ENCODE measurements at places on chromosomes 1 and 21.

DNA sequence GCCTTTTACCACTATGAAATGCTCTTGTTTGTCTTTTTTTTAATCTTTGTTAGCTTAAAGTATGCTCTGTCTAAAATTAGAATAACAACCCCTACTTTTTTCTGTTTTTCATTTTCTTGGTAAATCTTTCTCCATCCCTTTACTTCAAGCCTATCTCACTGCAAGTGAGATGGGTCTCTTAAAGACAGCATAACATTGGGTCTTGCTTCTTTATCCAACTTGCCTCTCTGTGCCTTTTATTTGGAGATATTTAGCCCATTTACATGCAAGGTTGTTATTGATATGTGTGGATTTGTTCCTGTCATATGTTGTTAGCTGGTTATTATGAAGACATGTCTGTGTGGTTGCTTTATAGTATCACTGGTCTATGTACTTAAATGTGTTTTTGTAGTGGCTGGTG, 41.3 kb upstream of the SSX2IP start:
- DNase-seq: no peak

GRCh38 chr1:183804916-183805841, at the start of gene RGL1:
RGL1 (plus strand) TSS chr1:183805120; CDS start chr1:183805298, 178 bp downstream.
- DNase-seq: peak; percentile 85

DNA sequence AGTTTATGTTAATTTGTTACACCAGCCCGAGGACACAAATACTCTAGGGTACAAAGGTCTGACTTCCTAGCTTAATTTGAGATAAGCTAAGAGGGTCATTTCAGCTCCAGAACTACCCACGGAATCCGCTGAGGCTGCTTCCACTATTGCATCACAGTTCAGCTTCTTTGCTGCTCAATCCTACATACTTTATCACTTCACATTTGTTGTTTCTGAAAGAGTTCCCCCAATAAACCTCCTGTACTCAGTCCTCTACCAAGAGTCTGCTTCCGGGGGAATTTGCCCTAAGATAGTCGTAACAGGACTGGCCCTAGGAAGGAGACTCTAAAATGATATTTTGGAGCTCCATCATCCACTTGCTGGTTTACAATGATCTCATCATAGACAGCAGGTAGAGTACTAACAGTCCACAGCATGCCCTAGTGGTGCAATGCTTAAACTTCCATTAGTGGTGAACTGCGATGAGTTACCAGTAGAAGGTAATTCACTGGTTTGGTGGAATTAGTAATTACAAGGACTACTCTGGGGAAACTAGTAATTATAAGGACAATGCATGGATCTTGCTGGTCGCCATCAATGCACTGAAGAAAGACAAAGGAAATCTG, 229.3 kb downstream of the USH2A start:
- no peak for DNase-seq

DNA sequence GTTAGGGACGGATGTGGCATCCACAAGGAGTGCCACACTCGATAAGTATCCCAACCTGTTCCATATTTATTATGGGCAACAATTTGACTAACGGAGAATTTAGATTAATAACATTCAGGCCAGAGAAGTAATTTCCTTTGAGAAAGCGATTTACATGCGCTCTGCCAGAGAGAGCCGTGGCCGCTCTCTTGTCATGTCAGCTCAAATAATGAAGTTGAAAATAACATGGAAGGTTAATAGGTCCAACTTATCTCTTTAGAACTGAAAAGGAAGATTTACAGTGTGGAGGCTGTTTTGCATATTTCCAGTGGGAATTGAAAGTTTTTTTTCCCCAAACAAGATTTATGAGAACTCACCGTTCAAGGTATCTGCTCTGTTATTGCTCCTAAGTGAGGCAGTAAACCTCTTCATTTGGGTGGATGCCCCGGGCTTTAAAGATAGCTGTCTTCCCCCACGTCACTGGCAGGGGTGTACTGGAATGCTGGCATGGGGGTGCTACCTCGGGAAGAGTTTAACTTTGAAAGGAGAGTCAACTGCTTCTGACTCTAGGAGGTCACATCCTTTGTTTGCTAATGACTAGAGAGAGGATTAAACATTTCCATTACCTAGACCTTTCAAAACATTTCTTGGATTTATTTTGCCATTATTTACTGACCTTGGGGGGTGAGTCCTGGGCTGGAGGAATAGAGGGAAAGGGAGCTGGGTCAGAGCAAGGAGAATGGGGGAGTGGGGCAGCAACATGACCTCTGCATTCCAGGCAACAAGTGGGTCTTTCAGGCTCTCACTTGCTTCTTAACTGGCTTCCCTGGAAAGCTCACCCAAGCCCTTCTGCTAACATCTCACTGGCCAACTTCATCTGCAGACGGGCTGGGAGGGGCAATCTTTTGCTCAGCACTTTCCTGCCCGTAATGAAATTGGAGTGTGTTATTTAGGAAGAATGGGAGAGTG, 204.2 kb downstream of the CAMTA1 start:
- DNase-seq: no peak

GRCh38 chr21:46153247-46154154, 1.9 kb downstream of the FTCD start:
- peak; percentile 92 for DNase-seq

- peak; percentile 90 for DNase-seq
Measured at GRCh38 chr1:204975568-204976235, 67.3 kb upstream of the CNTN2 start.

- no peak for DNase-seq
Measured at GRCh38 chr1:38004284-38005108, 818 bp downstream of the FHL3 start.

- DNase-seq: no peak
Measured at GRCh38 chr1:5570931-5571330, 421.3 kb downstream of the NPHP4 start.

GRCh38 chr21:31347435-31348032, 3.5 kb upstream of the TIAM1 start:
- peak; percentile 48 for DNase-seq

DNA sequence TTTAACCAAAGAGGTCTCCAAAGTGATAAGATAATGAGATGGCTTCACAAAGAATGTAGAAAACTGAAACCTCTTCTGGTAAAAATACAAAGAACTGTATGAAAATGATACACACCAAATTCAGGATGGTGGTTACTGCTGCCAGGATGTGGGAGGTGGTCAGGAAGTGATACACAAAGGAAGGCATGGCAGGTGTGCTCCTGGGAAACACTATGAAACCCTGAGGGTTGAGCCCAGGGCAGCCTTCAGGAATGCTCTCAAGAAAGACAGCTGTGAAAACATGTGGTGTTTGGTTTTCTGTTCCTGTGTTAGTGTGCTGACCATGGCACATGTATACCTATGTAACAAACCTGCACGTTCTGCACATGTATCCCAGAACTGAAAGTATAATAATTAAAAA, 109.3 kb downstream of the NTNG1 start:
- no peak for DNase-seq

- DNase-seq: no peak
Measured at GRCh38 chr1:25610822-25611630, 5.6 kb upstream of the MAN1C1 start.

DNA sequence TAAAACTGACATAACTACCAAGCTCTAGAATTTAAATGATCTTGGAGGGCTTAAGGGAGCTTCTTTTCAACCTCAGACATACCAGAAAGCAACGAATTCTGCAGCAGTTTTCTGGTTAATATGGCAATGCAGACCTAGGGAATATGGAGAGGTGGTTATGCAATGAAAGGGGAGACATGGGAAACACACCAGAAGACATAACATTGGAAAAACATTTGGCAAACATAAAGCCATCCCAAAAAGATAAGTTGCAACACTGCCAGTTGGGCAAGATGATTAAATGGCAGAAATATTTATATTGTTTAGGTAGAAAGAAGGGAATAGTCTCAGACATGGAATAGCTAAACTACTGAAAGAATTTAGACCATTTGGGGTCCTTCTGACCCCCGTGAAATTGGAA, 104.5 kb downstream of the KCNJ6 start:
- no peak for DNase-seq

- DNase-seq: peak; percentile 81
Measured at GRCh38 chr1:223341121-223341520, 22.9 kb downstream of the SUSD4 start.

DNA sequence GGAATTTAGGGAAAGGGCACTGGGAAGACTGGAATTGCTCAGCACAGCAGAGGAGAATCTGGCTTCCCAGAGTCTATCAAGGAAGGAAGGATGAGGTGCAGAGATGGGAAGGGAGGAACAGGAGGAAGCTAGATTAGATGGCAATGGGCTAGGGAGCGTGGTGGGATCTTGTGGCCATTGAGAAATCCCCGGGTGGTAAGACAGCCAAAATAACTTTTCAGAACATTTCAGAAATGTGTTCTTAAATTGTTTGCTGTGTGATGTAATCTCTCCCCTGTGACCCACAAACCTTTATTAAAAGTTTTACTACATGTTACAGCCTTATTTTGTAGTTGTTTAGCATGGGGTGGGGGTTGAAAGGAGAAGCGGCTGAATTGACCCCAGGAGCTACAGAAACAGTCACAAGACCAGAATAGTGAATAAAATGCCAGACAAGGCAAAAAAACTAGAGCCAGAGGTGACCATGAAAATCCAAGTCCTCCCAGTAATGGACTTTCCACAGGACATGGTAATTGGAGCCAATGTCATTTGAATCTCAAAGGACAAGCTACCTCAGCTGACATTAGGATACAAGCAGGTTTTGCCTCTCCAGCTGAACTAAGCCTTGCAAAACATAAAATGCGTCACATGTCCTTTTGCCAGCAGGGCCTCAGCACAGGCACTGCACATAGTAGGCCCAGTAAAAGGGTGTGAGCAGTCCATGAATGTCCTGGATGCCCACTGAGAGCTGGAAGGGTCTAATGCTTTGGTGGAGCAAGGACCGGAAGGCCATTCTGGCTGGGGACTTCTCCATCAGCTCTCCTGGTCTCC, 980 bp upstream of the AHCYL1 start:
- no peak for DNase-seq

DNA sequence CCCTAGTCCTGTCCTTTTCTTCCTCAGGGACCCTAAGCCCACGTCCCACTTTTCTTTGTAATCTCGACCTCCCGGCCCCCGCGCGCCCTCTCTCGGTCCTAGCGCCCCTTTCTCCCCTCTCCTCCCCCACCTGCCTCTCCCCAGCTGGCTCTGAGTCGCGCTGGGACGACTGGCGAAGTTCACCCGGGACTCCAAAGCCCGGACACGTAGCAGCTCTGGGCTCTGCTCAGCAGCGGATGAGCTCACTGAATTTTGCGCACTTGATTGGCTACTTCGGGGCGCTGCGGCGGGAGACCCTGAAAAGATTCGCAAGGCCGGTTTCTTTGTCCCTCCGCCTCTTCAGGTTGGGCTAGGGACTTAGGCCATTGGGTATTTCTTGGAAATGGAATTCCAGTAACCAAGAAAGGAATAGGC, 16.3 kb upstream of the ACKR1 start:
- peak; percentile 78 for DNase-seq

Measured in AG20443 (cell line).